Right cardiac atrium (tissue), 5 donors: ENCODE measurements at places on chromosomes 3 and 15.

- DNase-seq: no peak
These were observed 47.8 kb upstream of the TMEM158 start for GRCh38 chr3:45273681-45274515.

- DNase-seq: no peak
These were observed 13.5 kb upstream of the GABRR3 start for GRCh38 chr3:98048586-98048985.

DNA sequence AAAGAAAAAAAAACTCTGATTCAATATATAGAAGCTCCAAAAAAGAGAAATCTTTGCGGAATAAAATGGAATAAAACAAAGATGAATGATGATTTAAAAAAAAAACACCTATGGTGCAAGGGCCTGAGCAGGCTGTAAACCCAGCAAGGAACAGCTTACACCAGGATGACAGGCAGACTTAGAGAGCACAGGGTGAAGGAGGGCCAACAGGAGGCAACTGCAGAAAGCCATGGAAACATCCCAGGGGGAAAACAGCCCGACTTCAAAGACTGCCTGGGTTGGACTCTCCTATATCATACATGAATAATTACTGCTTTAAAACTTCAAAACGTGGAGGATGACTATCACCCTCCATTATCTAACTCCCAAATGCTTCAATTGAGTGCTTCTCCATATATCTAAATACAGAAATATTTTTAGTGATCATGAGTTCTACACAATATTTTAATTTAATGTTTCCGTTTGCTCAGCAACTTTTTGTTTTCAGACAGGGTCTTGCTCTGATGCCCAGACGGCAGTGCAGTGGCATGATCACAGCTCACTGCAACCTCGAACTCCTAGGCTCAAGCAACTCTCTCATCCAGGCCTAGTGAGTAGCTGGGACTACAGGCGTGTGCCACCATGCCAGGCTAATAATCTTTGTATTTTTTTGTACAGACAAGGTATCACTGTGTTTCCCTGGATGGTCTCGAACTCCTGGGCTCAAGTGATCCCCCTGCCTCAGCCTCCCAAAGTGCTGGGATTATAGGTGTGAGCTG, 456.2 kb downstream of the TBL1XR1 start:
- no peak for DNase-seq

GRCh38 chr3:138960417-138960852, 13.4 kb downstream of the FOXL2NB start:
- DNase-seq: no peak

DNA sequence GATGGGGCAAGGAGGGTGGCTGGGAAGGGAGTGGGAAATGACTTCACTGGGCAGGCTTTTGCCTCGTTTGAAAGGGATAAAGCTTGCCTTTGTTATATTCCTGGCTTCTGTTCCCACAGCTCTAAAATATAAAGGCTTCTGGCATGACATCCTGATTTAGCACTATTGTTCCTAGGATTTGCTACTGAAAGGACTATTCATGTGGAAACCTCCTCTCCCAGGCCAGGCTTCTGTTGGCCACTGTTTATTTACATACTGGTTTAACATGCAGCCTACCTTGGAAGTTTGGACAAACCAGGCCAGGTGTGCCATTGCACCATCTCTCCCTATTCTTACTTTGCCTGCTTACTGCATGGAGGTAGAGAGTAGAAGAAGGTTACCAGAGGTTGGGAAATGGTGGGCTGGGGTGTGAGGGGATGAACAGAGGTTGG, 2.4 kb upstream of the LMCD1 start:
- no peak for DNase-seq

DNA sequence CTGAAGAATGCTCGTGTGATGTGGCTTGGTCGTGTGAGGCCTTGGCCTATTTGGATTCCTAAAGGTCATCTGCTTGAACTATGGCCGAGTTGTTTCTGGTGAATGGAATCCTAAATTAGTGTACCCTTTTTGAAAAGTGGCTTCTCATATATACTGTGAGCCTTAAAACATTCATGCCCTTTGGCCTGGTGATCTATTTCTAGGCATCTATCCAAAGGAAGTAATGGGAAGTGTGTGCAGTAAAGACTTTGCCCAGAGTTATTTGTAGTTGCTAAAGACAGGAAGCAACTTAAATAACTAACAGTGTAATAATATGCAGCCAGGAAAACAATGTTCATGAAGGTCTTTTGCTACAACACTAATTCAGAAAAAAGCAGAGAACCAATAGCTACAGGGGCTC, 3.0 kb downstream of the DGKG start:
- DNase-seq: no peak

- no peak for DNase-seq
These were observed 111.7 kb downstream of the CHSY1 start for GRCh38 chr15:101139986-101140696.

DNA sequence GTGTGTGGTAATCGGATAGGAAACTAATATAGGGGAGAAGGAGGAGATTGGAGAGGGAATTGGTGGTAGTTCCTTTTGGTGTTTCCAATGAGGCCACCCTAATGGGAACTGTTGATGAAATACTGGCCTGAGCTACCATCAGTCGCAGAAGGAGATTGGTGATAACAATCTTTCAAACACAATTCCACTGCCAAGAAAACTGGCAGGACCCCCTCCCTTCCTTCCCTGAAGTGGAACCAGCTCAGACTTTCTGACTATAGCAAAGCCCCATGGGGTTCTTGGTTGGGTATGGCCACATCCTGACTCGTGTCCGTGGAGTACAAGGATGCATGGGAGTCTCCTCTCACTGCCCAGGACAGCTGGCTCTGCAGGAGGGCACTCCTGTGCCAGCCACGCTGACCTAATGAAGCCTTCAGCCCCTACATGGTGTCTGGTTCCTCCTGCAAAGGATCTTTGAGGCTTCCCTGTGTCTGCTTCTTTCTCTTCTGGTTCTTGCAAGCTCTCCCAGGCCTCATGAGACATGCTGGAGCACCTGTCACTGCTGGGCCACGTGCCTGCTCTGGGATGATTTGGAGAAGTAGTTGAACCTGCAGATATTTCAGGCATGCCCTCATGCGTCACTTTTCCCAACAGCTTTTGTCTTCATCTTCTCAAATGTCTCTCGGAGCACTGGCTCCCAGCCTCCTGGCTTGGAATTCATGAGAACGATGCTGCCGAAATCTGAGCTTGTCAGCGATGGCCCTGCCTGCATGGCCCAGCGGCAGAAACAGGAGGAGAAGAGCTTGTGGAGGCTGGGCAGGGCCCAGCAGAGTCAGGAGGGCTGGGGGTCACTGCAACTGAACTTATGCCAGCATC, 90.0 kb upstream of the ADPGK start:
- DNase-seq: peak; percentile 57

- DNase-seq: no peak
These were observed 28.6 kb downstream of the SOX14 start for GRCh38 chr3:137792626-137793271.

- no peak for DNase-seq
These were observed 55.7 kb downstream of the GALK2 start for GRCh38 chr15:49225572-49226281.

GRCh38 chr3:52123106-52123725, 31.0 kb downstream of the POC1A start:
- peak; percentile 91 for DNase-seq

- DNase-seq: no peak
These were observed 29.7 kb upstream of the HHATL start for GRCh38 chr3:42732196-42732828.

DNA sequence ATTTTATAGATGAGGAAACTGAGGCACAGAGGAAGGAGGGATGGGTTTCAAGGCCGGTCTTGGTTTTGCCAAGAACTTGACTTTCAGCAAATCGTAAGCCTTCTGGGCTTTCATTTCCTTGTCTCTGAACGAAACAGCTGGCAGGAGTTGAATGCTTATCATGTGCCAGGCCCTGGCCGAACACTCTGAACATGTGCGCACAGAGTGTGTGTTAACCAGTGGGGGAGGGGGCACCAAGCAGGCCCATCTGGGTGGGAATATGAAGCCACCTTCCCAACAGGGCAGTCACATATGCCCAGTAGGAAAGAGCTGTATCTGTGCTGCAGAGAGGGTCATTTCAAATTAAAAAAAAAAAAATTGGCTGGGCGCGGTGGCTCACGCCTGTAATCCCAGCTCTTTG, 29.3 kb downstream of the ZNF710 start:
- DNase-seq: no peak

- no peak for DNase-seq
These were observed 35.5 kb downstream of the ZDHHC19 start for GRCh38 chr3:196175722-196176121.

- DNase-seq: peak; percentile 74
These were observed at the start of gene DALRD3 for GRCh38 chr3:49017971-49018706. Gene DALRD3, minus strand, starts transcription at chr3:49018580. Its CDS starts 16 bp downstream, at chr3:49018564.

DNA sequence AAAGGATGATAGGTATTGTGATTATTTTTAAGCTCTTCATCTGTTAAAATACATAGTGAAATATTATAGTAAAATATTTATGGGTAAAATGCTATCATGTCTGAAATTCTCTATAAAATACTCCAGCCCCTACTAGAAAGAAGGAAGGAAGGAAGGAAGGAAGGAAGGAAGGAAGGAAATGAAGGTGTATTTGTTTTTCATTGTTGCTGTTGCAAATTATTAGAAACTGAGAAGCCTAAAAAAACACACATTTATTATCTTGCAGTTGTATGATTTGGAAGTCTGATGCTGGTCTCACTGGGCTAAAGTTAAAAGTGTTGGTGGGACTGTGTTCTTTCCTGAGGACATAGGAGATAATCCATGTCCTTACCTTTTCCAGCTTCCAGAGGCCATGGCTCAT, 47.6 kb upstream of the CLSTN2 start:
- DNase-seq: no peak

DNA sequence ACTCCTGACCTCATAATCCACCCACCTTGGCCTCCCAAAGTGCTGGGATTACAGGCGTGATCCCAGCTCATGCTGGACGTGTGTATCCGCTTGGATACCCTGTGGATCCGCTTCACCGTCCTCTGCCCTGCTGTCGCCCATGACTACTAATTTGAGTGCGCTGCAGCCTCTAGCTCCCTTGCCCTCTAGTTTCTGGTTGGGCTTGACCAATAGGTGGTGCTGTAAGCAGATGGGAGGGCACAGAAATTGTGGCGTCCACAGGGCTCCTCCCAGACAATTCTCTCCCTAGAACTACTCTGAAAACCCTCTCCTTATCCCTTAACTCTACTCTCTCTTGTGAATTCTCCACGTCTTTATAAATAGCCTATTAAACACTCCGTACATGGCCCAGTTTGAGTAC, 36.2 kb downstream of the ZPLD1 start:
- DNase-seq: no peak

- no peak for DNase-seq
These were observed 4.1 kb upstream of the HLTF start for GRCh38 chr3:149090461-149090860.

- no peak for DNase-seq
These were observed 313.9 kb upstream of the NR2E3 start for GRCh38 chr15:71496336-71496955.

- DNase-seq: no peak
These were observed 9.7 kb upstream of the CYFIP1 start for GRCh38 chr15:22989576-22990477.

- no peak for DNase-seq
These were observed 85.7 kb downstream of the MEGF11 start for GRCh38 chr15:66167854-66168253.

- no peak for DNase-seq
These were observed 53.1 kb upstream of the ARNT2 start for GRCh38 chr15:80350941-80351610.

- peak; percentile 53 for DNase-seq
These were observed 163.4 kb upstream of the IQSEC1 start for GRCh38 chr3:13236557-13237173.

GRCh38 chr3:103617961-103618360, 1183.1 kb downstream of the ZPLD1 start:
- DNase-seq: no peak

GRCh38 chr3:63943678-63944077, 31.5 kb upstream of the SCAANT1 start:
- DNase-seq: no peak

DNA sequence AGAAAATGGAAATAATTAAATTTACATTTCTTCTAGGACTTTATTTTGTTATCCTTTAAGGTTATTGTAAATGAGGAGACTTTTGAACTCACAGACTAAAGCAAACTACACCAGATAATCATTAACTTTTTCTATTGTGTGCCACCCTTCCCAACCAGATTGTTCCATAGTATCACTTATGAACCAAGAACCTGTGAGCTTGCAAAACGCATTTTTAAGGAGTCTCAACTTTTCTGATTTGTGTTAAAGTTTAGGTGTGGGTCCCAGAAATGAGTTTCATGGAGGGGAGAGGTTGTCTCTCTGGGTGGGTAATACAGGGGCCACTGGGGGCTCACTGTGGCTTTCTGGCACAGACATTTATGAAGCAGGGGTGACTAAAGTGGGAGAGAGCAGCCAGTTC, 75.7 kb downstream of the IGF1R start:
- DNase-seq: no peak

DNA sequence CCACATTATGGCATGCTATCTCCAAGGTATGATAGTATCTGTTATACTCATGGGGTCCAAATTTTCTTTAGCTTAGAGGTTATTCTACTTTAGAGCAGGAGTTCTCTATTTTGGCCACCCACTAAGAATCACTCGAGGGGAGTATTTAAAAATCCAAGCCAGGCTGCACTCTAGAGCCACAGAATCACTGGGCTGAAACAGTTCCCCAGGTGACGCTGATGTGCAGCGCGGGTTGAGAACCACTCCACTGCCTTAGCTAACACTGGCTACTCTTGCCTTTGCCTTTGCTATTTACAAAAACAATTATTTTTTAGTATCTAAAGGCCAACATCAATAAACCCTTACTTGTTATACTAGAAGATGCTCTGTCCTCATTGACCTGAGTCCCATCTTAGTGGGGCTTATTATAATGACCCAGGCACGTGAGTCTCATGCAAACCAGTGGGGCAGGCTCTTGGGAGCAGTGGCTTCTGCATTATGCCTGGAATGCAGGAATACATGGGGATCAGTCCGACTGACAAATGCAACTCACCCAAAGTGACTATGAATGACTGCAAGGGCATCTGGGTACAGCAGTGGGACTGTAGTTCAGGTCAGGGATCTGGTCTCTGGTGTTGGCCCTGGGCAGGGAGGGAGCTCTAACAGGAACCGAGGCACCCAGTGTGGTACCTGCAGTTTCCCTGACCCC, 21.7 kb upstream of the CGNL1 start:
- DNase-seq: no peak

- DNase-seq: peak; percentile 81
These were observed 150.5 kb downstream of the CFAP20DC start for GRCh38 chr3:58899159-58899952.

DNA sequence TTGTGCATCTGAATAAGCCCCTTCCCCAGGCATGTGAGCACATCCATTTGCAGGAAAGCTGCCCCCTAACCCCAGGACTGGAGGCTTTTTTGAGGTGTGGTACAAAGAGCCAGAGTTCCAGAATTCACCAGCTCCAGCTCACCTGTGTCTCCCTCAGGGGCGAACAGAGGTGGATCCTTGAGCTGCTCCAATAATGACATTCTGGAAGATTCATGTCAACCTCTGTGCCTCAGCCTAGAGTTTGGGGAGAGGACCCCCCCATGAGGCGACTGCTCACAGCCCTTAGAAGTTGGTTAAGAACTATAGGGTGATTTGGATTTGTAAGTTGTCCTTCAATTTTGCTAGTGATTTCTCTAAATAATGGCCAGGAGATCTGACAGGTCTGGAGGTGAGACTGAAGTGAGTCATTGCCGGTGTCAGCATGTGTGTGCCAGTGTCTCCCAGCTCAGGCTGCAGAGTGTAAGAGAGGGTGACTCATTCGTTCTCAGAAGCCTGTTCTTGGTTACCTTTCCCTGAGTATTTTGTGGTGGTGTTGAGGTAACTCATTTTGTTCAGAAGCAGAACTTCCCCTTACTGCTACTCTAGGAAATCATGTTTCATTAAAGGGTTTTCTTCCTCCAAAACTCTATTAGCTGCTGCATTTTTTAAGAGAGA, 136.9 kb upstream of the TOPAZ1 start:
- no peak for DNase-seq

- DNase-seq: no peak
These were observed 20.6 kb downstream of the MYH15 start for GRCh38 chr3:108489776-108490175.
